Stimulated activated CD8-positive, alpha-beta memory T cell treated with anti-CD3 and anti-CD28 coated beads, Interleukin-2, amount 100 ng/mL, for 1 hour (primary cell): ENCODE measurements at places on chromosomes 7 and 10.

GRCh38 chr7:94240902-94241301 is 153.8 kb upstream of the COL1A2 start:
- DNase-seq: no peak

DNA sequence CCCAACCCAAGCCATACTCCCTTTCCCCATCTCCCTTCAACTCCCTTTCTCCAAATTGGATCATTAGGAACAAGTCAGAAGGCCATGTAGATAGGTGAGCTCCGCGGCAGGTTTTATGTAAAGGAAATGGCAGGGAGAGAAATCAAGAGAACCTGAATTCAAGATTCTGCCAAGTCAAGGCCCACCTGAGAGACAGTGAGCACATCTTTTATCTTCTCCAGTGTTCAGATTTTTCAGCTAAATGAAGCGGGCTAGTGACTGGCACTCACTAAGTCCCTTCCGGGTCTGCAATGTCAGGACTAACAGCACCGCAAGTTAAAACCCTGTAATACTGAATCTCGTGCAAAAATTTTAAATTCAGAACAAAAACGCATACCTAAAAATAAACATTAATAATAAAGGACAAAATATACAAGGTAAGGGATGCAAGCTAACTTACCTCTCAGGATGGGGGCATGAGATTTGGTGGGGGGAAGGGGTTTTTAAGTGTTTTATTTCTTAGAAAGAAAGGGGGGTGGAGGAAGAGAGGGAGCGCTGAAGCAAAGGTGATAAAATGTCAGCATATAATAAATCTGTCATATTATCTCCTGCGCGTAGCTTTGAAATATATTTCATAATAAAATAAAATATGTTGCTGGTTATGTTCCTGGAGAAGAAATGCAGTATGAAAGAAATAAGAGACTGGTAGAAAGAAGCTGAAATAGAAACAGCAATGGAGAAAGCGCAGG is 17.6 kb downstream of the TCAF1 start:
- no peak for DNase-seq

DNA sequence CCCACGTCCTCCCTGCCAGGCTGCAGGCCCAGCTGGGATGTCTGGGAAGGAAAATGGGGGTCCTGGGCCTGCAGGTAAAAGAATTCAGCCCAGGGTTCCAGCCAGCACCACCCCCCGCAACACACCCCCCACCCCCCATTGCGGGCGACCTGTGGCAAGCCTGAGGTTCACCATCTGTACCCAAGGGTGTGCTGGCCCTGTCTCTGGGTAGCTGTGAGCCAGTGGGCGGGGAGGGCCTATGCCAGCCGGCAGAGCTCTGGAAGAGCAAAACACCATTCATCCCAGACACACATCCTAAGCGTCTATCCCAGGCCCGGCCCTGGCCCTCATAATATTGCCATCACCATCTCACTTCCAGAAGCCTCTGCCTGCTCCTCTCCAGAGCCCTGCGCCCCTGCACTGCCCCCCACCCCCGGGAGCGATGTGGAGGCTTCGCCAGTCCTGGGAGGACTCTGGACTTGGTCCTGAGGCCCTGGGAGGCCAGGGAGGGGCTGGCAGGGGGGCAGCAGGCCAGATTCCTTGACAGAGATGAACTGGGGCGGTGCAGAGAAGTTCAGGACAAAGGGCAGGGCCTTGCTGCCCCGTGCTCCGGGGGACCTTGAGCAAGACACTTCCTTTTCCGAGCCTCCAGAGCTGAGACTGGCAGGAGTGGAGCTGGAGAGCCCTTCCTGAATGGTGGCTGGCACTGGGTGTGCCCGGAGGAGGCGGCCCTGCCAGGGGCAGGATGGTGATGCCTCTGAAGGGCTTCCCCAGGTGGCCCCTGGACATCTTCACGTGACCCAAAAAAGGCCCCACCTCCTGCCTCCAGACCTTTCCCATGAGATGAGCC is 8.7 kb upstream of the TTYH3 start:
- DNase-seq: no peak

- no peak for DNase-seq
Measured at GRCh38 chr7:50229964-50230363, 74.6 kb upstream of the IKZF1 start.

DNA sequence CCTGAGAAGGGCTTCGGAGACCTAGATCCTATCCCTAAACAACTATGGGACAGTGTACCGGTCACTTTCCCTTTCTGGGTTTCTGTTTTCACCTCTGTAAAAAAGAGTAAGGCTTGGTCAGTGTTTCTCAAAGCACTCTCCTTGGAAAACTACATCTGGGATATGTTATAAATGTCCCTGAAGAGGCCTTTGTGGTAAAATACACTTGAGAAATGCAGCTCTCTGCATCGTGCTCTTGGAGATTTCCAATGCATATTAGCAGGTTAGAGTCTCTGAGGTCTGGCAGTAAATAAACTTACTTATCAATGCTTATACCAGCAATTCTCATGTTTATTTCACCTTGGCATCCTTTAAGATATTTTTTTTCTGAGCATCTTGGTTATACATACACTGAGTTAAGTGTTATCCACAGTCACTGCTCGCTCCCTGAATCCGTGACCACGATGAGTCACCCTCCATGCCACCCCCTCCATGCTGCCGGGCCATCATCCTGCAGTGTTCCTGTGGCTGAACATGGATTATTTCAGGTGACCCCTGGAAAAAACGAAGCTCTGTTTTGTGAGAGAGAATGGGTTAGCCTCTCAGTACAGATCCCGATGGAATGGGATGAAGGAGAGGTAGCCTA is 3.3 kb upstream of the TBXAS1 start:
- DNase-seq: no peak

- DNase-seq: no peak
Measured at GRCh38 chr7:55100544-55101327, 81.9 kb downstream of the EGFR start.
